ENCODE measurements at places on chromosomes 1 and 21. TPM values are rescaled to one million over a fixed set of nuclear protein-coding genes. Genes with fewer than 3 reads are reported as not detected.

- H3K27me3 ChIP-seq: no peaks in the 10 kb centered on the region
- H3K27ac ChIP-seq: no peak overlapping the region
- H3K4me1 ChIP-seq: no peaks in the 10 kb centered on the region
- no peak for DNase-seq
These were observed 17.2 kb downstream of the DNAJC16 start for GRCh38 chr1:15543589-15544568.

GRCh38 chr1:88746916-88747315 lies 62.8 kb downstream of the PKN2 start:
- H3K27ac ChIP-seq: no peak overlapping the region
- DNase-seq: no peak
- no peaks in the 10 kb centered on the region for H3K4me1 ChIP-seq
- peaks cover 5% of the 10 kb centered on the region for H3K36me3 ChIP-seq
- no peak overlapping the region for H3K4me3 ChIP-seq

The NBPF20 gene
- 0.54 TPM for polyA plus RNA-seq

The ST6GALNAC3 gene
- not detected for polyA plus RNA-seq

The DNMT3L gene
- polyA plus RNA-seq: not detected

- peaks cover 27% of the 10 kb centered on the region for H3K36me3 ChIP-seq
- H3K27me3 ChIP-seq: no peaks in the 10 kb centered on the region
- no peak overlapping the region for H3K27ac ChIP-seq
- DNase-seq: no peak
- H3K4me1 ChIP-seq: no peaks in the 10 kb centered on the region
These were observed 33.4 kb downstream of the NUCKS1 start for GRCh38 chr1:205716371-205717132.

- DNase-seq: no peak
- no peaks in the 10 kb centered on the region for H3K4me1 ChIP-seq
- no peaks in the 10 kb centered on the region for H3K36me3 ChIP-seq
- H3K27me3 ChIP-seq: no peaks in the 10 kb centered on the region
- H3K4me3 ChIP-seq: no peak overlapping the region
These were observed 407.5 kb downstream of the SETD4 start for GRCh38 chr21:35652872-35653271.

DNA sequence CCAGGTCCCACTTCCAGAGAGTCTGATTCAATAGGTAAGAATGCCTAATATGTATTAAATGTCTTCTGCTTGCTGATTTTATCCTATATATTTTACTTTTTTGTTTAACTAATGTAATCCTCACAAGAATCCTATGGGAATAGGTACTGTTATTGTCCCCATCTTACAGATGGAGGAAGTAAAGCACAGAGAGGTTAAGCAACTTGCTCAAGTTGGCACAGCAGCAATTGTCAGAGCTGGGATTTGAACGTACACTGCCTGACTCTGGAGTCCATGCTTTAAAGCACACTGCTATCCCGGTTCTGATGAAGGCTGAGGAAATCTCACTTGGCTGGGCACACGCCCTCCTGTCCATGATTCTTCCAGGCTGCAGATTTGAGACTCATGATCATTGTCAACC lies 62.8 kb downstream of the IGSF21 start:
- no peak for DNase-seq
- H3K27me3 ChIP-seq: no peaks in the 10 kb centered on the region
- no peak overlapping the region for H3K4me3 ChIP-seq
- no peaks in the 10 kb centered on the region for H3K36me3 ChIP-seq
- no peak overlapping the region for H3K27ac ChIP-seq
- no peaks in the 10 kb centered on the region for H3K4me1 ChIP-seq

GRCh38 chr1:208192995-208193394 lies 51.2 kb downstream of the PLXNA2 start:
- no peak for DNase-seq
- no peak overlapping the region for H3K27ac ChIP-seq
- H3K4me1 ChIP-seq: peaks cover 20% of the 10 kb centered on the region
- H3K27me3 ChIP-seq: no peaks in the 10 kb centered on the region
- no peaks in the 10 kb centered on the region for H3K36me3 ChIP-seq
- no peak overlapping the region for H3K4me3 ChIP-seq

DNA sequence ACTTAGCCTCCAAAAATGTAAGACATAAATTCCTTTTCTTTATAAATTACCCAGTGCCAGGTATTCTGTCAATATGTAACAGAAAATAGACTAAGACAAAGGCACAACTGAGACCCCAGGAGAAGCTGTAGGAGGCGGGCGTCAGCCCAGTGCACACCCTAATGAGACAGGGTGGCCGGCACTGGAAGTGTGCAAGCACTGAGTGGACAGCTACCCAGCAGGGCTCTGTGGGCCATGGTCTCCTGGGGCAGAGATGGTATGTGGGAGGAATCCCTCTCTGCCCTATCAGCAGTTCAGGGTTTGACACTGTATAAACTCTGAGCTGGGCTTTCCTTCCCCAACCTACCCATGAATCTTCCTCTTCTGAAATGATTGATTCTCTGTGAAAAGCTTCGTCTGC lies 139.5 kb downstream of the GLIS1 start:
- no peak overlapping the region for H3K27ac ChIP-seq
- H3K36me3 ChIP-seq: no peaks in the 10 kb centered on the region
- no peaks in the 10 kb centered on the region for H3K27me3 ChIP-seq
- H3K4me3 ChIP-seq: no peak overlapping the region
- no peak for DNase-seq
- no peaks in the 10 kb centered on the region for H3K4me1 ChIP-seq

DNA sequence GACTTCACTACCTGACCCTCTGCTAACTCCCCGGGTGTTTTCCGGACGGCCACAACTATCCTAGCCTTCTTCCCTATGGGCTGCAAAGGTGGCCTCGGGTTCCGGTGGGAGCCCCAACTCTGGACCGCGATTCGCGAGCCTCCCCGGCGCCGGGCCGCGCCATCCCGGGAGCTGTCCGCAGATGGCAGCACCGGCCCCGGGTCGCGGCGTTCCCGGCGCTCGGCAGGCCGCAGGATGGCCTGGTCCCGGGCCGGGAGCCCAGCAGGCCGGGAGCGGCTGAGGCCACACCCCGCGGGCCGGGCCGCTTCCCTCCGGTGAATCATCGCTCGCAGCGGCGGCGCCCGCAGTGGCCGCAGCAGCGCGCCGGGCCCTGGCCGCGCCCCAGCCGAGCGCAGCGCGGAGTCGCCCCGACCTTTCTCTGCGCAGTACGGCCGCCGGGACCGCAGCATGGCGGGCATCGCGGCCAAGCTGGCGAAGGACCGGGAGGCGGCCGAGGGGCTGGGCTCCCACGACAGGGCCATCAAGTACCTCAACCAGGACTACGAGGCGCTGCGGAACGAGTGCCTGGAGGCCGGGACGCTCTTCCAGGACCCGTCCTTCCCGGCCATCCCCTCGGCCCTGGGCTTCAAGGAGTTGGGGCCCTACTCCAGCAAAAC lies at the start of gene CAPN2:
TSS of gene CAPN2 (plus strand) at position 346 of the 656 bp plus-strand sequence. CDS start at position 448, 102 bp downstream.
- peaks cover 28% of the 10 kb centered on the region for H3K4me1 ChIP-seq
- no peaks in the 10 kb centered on the region for H3K27me3 ChIP-seq
- H3K36me3 ChIP-seq: no peaks in the 10 kb centered on the region
- H3K27ac ChIP-seq: 0 out of 2 replicates have a peak within 1 kb of the TSS, but pooled peaks have one; percentile 44
- no peak for DNase-seq
- H3K4me3 ChIP-seq: peak within 1 kb of the TSS; percentile 72

GRCh38 chr1:73765551-73766233 lies 432.3 kb downstream of the LRRIQ3 start:
- H3K36me3 ChIP-seq: no peaks in the 10 kb centered on the region
- H3K27ac ChIP-seq: no peak overlapping the region
- H3K4me3 ChIP-seq: no peak overlapping the region
- H3K4me1 ChIP-seq: no peaks in the 10 kb centered on the region
- H3K27me3 ChIP-seq: no peaks in the 10 kb centered on the region

The SLAMF8 gene
- polyA plus RNA-seq: not detected

The NBPF14 gene
- 0.89 TPM for polyA plus RNA-seq

Data from GM12878 (cell line).